H1 (cell line): ENCODE measurements at places on chromosomes 13 and 19.

- DNase-seq, result peak; percentile 66
These were observed 2.0 kb upstream of the RNF126 start for GRCh38 chr19:664913-665443.

GRCh38 chr13:110354715-110355473 is 47.8 kb downstream of the COL4A2 start:
- DNase-seq, result no peak

- DNase-seq, result no peak
These were observed 35.8 kb downstream of the ATP12A start for GRCh38 chr13:24716011-24716410.

DNA sequence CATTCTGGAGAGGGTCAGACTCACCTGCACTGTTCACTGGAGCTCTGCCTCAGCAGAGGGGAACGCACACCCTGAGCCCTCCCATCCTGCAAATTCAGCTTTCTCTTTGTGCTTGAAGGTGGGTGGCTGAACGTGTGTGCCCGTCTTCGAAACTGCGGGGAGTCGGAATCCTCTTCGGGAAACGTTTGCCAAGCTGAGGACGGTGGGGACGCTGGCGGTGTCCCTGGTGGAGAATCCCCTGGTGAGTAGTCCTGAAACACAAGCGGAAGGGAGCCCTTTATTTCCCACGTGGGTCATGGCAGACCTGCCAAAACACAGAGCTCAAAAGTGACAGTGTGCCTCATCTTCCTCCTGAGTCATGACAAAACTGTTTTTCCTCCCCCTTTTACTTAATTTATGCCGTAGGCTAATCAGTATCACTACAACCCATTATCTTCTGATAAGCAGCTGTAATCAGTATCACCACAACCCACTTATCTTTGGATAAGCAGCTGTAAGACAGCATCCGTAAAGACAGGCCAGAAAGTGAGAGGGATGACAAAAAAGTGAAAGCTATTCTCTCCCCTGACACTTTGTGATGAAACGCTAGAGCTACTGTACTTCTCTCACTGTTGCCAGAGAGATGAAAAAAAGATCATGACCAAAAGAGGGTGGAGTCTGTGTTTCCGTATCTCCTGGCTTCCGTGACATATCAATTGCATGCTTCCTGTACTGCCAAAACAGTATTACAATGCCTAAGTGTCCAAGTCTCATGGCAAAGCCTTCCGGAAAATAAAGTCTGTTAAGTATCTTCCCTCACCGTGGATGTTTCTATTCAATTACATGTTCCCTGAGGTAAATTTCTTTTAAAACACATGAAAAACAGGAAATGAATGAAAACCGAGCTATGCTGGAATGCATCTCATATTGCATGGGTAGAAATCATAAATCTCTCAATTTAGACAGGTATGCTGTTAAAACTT is 155.5 kb downstream of the TBC1D4 start:
- DNase-seq, result no peak

GRCh38 chr19:2113439-2114211 is 16.9 kb downstream of the IZUMO4 start:
- DNase-seq, result no peak

DNA sequence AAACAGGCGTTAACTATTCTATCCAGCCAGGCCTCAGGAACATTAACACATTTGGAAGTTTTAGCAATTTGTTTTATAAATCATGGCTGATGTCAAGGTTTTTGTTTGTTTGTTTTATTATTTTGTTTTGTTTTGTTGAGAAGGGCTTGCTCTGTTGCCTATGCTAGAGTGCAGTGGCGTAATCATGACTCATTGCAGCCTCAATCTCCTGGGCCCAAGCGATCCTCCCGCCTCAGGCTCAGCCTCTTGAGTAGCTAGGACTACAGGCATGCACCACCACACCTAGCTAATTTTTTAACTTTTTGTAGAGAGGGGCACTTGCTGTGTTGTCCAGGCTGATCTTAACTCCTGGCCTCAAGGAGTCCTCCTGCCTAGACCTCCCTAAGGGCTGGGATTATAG is 28.3 kb downstream of the NUP58 start:
- DNase-seq, result no peak

DNA sequence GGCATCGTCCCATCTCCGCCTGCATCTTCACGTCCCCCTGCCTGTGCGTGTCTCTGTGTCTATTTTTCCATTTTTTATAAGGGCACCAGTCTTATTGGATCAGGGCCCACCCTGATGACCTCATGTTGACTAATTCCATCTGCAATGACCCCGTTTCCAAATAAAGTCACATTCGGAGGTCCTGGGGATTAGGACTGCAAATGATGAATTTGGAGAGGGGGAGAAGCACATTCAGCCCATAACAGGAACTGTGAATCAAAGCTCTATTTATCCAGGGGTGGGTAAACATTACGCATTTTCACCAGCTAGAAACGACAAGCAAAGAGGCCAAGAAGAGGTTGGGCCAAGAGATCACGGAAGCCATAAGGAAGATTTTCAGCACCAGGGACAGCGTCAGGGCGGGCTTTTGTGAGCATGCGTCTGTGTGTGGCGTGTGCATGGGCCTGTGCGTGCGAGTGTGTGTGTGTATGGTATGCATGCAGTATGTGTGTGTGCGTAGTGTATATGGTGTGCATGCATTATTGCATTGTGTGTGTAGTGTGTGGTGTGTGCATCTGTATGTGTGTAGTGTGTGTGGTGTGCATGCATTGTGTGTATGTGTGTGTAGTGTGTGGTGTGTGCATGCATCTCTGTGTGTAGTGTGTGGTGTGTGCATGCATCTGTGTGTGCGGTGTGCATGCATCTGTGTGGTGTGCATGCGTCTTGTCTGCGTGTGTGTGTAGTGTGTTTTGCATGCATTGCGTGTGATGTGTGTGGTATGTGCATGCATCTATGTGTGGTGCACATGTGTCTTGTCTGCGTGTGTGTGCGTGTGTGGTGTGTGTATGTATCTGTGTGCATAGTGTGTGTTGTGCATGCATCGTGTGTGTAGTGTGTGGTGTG is 19.6 kb downstream of the CELF5 start:
- DNase-seq, result no peak

- DNase-seq, result peak; percentile 86
These were observed 1.2 kb upstream of the NKPD1 start for GRCh38 chr19:45161738-45162607.

DNA sequence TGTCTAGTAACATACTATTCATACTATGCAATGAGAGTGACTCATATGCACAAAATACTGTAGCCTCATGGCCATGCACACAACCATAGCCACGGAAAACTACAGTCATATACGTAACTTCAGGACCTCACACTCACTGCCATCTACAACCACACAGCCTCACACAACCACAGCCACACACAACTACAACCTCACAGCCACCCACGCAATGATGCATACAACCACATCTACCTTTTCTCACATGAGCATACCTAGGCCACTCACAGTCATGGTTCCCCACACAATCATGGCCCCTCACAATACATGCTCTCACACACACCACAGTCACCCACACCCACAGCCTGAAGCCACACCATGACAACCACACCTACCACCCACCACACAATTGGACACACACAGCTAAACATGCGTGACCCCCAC is 8.7 kb upstream of the TNFSF14 start:
- no peak for DNase-seq

DNA sequence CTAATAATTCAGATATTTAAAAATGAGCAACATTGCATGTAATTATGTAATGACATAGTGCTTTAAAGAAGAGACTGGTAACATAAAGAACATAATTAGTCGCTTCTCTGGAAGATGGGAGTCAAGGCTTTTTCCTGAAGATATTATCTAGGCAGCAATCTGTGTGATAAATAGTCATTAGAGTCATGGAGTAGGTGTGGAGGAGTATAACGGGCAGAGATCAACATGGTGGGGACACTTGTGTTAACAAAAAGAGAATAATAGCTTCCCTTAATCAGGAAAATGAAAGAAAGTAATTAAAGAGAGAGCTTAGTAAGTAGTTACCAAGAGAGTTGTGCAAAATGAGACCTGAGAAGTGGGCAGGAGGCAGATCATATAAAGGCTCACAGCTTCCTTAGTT is 1417.1 kb upstream of the ATXN8OS start:
- no peak for DNase-seq

DNA sequence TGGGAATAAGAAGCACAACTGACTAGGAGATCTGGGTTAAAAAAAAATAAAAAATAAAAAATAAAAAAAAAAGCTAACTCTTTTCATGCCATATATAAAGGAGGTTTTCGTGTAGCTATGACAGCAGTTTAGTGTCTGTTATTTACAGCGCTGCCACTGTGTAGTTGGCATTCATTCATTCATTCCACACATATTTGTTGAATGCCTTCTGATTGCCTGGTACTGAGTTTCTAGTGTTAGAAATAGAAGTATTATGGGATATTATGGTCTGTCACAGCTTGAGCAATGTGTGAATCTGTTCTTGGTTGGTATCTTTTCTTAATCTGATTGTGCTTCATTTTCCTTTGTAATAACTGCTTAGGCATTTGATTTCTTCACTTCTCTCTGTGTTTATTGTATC is 237.4 kb downstream of the NBEA start:
- no peak for DNase-seq

DNA sequence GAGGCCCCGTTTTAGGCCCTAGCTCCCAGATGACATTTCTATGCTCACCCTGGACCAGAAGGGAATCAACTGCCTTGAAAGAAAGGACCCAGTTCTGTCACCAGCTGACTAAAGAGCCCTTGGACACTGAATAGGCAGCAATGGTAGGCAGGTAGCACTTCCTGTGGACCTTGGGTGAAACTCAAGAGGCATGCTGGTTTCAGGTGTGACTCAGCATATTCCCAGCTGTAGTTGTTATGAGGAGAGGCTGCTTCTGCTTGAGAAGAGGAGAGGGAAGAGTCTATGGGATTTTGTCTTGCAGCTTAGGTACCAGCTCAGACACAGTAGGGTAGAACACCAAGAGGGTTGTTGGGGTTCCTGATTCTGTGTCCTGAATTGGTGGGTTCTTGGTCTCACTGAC is 37.9 kb upstream of the HTR2A start:
- no peak for DNase-seq

GRCh38 chr13:23660249-23660648 is 90.0 kb downstream of the TNFRSF19 start:
- no peak for DNase-seq

GRCh38 chr19:10975374-10976130 is 14.7 kb downstream of the SMARCA4 start:
- no peak for DNase-seq

- no peak for DNase-seq
These were observed 35.6 kb upstream of the SPATA13 start for GRCh38 chr13:24124789-24125476.

GRCh38 chr19:12834566-12834943 is at the start of gene RTBDN:
TSS of gene RTBDN (minus strand) at chr19:12834579. CDS start at chr19:12829979, 4,600 bp downstream.
- DNase-seq, result no peak

- DNase-seq, result no peak
These were observed 120.5 kb downstream of the SLC7A1 start for GRCh38 chr13:29474991-29475390.

GRCh38 chr19:46211201-46211881 is 18.2 kb upstream of the IGFL1 start:
- DNase-seq, result peak; percentile 55

DNA sequence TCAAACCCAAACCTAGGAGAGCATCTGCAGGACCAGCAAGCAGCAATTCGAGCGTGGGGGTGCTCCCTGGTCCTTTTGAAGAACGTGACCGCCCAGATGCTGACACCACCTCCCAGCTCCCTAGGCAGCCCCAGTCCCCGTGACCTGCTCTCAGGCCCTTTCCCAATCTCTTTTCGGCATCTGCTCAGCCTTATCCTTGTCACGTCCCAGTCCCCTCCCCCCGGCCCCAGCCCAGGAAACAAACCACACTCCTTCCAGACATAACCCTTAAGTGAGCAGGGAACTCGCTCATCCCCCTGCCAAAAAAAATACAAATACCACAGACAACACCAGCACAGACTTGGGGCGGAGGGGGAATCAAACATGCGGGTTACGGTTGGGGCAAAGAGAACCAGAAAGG is 3.3 kb downstream of the MLLT1 start:
- no peak for DNase-seq

GRCh38 chr13:112244495-112245177 is 131.5 kb upstream of the SPACA7 start:
- peak; percentile 39 for DNase-seq

- no peak for DNase-seq
These were observed 46.8 kb upstream of the ZNF726 start for GRCh38 chr19:23867895-23868294.

- no peak for DNase-seq
These were observed 7.5 kb upstream of the LRFN1 start for GRCh38 chr19:39328046-39328705.

- no peak for DNase-seq
These were observed 624 bp downstream of the SAFB start for GRCh38 chr19:5623397-5624017.

DNA sequence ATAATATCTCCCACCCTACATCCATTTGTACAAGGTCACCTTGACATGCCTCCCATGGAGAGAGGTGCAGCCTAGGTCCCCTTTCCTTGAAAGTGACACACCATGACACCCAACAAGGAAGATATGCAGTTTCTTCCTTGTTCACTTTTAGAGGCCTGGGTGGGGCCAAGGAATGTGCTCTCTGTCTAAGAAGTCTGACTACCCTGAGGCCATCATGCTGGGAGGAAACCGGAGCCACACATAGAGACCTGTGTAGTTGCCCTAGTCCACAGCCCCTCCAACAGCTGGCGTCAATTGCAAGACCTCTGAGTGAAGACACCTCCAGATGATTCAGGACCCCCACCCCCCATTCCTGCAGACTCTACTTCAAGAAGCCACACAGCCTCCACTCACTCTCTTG is 11.0 kb downstream of the SYDE1 start:
- DNase-seq, result no peak

DNA sequence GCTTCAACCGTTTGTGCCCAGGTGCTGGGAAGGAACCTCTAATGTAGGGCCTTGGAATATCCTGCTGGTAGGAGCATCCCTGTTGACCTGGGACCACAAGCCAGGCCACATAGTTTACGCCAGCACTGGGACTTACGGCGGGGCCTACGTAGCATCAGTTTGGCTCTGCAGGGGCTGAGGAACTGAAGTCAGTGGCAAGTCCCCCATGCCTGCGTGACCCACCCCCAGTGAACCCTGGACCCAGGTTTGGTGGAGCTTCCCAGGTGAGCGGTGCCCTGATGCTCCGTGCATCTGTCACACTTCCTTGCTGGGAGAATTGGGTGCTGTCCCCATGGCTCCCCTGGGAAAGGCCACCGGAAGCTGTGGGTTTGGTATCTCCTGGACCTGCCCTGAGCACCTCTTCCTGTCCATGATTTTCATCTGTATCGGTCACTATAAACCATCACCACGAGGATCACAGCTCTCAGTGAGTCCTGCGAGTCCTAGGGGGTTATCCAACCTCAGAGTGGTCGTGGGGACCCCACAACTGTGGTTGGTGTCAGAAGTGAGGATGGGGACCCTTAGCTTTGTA is 9.9 kb downstream of the SIGLEC11 start:
- DNase-seq, result no peak

DNA sequence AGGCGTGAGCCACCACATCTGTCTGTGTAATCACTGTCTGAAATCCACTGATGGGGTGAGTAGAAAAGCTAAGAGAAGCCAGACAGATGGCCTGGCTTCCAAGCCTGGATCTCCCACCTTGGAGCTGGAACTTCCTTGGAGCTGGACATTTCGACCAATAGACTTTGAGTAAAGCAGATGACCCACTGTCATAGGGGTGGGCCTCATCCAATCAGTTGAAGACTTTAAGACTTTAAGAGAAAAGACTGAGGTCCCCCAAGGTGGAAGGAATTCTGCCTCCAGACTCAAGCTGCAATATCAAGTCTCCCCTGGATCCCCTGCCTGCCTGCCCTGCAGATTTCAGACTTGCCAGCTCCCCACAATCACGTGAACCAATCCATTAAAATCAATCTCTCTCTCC is 20.7 kb downstream of the VSTM1 start:
- no peak for DNase-seq
